ENCODE measurements at places on chromosomes 3 and 15.

- no peak for DNase-seq
Observed at GRCh38 chr3:140822401-140823047, 119.1 kb upstream of the SLC25A36 start.

GRCh38 chr3:112390783-112391641 lies 58.1 kb downstream of the CD200 start:
- no peak for DNase-seq

- DNase-seq: no peak
Observed at GRCh38 chr3:176395240-176395639, 802.0 kb downstream of the TBL1XR1 start.

- DNase-seq: no peak
Observed at GRCh38 chr3:153714588-153715290, 406.5 kb upstream of the ARHGEF26 start.

DNA sequence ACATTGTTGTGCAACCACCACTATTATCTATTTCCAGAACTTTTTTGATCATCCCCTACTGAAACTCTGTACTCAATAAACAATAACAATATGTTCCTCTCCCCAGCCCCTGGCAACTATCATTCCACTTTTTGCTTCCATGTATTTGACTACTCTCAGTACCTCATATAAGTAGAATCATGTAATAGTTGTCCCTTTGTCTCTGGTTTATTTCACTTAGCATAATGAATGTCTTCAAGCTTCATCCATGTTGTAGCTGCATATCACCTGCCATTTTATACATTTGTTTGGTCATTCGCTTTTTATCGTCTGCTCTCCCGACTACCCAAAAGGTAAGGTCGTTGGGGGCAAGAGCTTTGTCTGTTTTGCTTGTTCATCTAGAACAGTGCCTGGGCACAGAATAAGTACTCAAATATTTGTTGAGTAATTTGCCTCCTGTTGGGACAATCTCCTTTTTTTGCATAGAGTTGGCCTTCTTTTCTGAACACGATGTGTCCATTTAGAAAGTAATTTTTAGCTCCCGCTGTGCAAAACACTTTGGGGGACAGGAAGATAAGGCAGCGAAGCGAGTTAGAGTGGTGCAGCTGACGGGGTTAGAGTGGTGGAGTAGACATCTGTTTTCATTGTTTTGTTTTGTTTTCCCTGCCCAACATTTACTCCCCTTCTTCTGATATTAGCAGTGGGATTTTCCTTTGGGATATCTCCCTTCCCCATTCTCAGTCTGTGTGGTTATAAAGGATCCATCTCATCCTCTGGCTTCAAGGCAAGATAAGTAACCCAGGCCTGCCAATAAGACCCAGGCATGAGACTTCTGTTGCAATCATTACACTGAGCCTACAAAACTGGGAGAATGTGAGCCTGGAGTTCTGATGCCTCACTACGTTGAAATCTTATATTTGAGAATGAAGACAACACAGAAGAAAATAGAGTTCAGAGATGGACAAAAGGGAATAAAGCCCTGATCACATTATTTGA lies 83.4 kb upstream of the RNU6-1 start:
- DNase-seq: no peak

GRCh38 chr3:179148616-179149405 lies 654 bp downstream of the PIK3CA start:
- DNase-seq: peak; percentile 63

- DNase-seq: no peak
Observed at GRCh38 chr3:113013593-113013992, 22.8 kb downstream of the GTPBP8 start.

GRCh38 chr3:38459499-38460048 lies 5.9 kb downstream of the ACVR2B start:
- no peak for DNase-seq

DNA sequence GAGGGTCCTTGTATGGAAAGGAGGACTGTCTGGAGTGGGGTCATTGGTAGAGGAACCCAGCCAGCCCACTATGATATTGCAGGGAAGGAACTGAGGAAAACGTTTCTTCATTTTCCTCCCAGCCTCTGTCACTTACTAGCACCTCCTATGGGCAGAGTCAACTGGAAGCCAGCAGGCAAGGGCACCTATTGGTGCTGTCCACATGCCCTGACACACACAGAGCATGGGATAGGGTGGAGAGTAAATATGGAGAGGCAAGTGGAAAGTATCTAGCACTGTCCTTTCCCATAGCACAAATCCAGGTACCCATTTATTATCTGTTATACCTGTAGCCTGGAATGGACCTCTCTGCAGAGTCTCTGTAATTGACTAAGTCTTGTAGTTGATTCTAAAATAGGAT lies 285.6 kb downstream of the WDR72 start:
- DNase-seq: no peak

DNA sequence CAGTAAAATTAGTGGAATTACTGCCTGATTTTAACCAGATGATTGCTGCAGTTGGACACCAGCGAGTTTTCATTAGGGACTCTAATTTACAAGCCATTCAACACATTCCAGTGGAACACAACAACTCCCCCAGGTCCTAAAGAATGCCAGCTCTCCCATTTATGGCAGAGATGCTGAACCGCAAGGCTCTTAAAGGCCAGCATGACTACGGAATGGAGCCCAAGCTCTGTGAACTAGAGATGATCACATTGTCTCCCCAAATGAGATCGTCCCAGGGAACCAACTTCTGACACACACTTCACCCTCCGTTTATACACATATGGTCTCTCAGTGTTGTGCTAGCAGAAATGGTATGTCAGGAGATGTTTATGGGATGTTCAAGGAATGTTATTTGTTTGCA lies 446.2 kb upstream of the NR2F2 start:
- no peak for DNase-seq

- no peak for DNase-seq
Observed at GRCh38 chr3:112010636-112011035, 11.9 kb downstream of the TAGLN3 start.

DNA sequence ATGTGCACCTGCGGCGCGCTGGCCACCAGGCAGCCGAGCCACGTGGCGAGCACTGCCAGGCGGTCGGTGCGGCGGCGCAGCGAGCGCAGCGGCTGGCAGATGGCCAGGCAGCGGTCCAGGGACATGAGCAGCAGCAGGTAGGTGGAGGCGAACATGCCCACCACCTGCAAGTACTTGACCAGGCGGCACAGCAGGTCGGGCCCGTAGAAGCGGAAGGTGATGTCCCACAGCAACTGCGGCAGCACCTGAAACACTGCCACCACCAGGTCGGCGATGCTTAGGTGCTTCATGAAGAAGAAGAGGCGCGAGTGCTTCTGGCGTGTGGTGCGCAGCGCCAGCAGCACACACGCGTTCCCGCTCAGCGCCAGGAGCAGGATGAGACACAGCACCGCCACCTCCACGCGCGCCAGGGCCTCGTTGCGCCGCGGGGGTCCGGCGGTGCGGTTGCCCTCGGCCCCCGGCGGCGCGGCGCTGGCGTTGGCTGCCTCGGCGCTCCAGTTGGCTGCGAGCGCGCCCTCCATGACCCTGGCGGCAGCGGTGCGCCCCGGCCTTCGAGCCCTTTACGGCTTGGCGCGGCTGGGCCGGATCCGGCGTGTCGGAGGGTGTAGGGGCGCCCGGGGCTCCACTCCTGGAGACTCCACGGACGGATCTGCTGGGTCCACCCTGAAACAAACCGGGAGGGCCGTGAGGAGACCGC lies 1.6 kb downstream of the OXTR start:
- DNase-seq: no peak

DNA sequence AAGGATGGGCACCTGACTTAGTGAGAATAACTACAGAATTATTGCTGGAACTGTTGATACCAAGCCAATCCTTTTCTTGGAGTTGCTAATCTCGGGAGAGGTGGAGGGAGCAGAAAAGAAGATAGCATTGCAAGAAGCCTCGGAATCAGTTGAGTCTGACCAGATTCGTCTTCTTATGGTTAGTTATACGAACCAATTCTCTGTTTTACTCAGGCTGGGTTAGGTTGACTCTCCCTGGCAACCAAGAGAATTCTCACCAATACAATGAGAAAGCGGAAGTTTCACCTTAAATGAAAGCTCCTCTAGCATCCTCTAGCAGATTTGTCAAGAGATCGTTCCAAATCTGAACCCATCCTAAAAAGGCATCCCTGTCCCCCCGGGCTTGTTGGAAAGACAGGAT lies 43.5 kb upstream of the UBE2E1 start:
- DNase-seq: no peak

GRCh38 chr3:45647148-45647619 lies 42.0 kb upstream of the SACM1L start:
- DNase-seq: no peak

DNA sequence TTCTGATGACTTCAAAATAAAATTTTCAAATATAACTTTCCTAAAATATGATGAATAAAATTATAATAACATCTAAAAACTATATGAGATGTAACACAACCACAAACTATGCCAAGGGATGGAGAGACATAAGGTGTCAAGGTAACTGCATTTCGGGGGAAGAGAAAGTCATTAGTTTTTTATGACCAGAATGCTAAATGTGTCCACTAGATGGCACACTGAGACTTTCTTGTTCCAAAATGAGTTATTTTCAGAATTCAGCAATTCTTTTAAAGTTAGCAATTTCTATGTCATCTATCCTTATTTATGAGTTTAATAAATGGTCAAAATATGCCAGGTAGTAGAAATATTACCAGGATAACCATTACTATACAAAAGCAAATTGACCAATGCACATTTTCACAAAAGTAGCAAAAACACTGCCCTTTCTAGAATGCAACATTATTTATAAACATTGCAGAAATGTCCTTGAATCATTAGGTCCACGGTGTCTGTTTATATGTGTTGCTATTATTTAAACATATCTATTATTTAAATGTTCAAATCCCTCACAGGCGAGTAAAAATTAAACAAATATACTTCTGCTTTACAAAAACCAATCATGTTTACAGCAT lies 374.2 kb downstream of the PLCL2 start:
- no peak for DNase-seq

- DNase-seq: no peak
Observed at GRCh38 chr3:49428752-49429080, 408 bp downstream of the NICN1 start.

DNA sequence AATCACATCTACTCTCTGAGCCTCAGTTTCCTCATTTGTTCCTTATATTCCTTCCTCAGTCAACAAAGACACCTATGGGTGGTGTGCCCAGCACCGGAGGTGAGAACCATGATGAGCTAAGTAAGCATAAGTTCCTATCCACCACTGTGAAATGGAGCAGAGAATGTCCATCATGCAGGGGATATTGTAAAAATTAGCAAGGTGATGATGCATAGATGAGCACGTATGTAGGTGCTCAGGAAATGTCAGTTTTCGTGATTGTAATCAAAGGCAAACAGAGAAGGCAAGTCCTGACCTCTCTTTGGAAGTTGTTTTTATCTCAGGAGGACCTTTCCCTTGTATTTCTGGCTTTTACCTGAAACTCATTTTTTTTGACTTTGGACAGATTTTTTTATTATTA lies 165.4 kb downstream of the GHSR start:
- no peak for DNase-seq

GRCh38 chr3:190455828-190456227 lies 6.1 kb upstream of the TMEM207 start:
- DNase-seq: no peak

DNA sequence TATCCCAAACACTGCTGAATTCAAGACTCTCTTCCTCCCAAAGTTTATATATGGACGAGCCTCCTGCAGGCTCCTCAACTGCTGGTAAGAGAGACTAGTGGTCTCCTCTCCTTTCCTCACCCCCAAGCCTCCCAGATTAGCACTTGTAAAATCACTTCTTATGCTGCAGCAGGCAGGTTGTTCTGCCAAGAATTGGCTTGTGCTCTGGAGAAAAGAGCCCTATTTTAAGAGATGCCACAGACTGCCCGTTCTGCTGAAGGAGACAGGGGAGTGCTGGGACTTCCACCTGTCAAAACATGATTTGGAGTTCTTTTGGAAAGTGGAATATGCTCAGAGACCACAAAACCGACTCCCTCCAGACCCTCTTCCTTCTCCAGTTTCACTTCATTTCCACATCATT lies 230.9 kb upstream of the EIF1B start:
- DNase-seq: no peak

GRCh38 chr3:128152419-128153155 lies 694 bp upstream of the EEFSEC start:
- DNase-seq: no peak
